ENCODE measurements at places on chromosomes 2 and 18.

- H3K4me3 ChIP-seq = no peak overlapping the region
- H3K4me1 ChIP-seq = no peaks in the 10 kb centered on the region
- no peaks in the 10 kb centered on the region for H3K36me3 ChIP-seq
- H3K27me3 ChIP-seq = no peaks in the 10 kb centered on the region
- DNase-seq = no peak
Observed at GRCh38 chr2:12091201-12091806, 344.9 kb downstream of the LPIN1 start.

GRCh38 chr2:114864901-114865300, 422.5 kb downstream of the DPP10 start:
- no peaks in the 10 kb centered on the region for H3K4me1 ChIP-seq
- no peak for DNase-seq
- H3K4me3 ChIP-seq = no peak overlapping the region
- no peaks in the 10 kb centered on the region for H3K27me3 ChIP-seq
- no peaks in the 10 kb centered on the region for H3K36me3 ChIP-seq

DNA sequence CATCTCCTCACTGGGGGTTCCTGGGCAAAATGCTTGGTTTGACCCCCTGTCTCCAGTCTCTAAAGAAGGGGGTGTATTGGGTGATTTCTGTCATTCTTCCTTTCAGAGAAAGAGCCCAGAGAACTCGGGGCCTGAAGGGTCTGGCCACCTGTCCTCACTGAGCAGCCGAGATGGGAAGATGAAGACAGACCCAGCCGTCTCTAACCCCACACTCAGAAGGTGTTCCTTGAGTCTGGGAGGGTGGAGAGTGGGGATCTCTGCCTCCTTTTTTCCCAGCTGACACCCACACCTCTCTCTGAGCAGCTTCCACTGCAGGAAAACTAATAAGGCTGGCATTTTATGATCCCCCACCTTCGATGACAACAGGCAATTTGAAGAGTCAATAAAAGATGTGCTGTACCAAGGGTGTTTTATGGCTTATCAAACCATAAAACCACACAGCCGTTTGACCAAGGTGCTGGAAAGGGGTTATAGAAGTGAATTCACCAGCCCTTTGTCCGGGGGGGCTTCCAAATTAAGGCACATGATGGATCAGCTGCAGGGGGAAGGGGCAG, 213.8 kb downstream of the SMAD2 start:
- H3K4me3 ChIP-seq = no peak overlapping the region
- H3K27me3 ChIP-seq = no peaks in the 10 kb centered on the region
- no peaks in the 10 kb centered on the region for H3K4me1 ChIP-seq
- H3K36me3 ChIP-seq = no peaks in the 10 kb centered on the region

DNA sequence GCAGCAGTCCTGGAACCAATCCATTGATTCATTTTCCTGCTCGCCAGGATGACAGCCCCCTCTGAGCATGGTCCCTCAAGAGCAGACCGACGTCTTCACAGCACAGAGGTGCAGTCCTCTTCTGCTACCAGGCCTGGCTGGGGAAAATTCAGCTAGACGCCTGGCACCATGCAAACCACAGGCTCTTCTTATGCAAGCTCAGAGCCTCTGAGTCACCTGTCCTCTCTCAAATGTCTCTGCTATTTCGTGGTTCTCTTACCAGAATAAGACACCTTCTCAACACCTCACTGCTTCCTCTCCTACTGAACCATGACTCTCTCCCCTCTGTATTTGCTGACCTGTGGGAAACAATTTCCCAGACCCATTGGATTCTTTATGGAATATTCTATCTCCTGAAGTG, 79.8 kb upstream of the CYRIA start:
- DNase-seq = no peak
- H3K27ac ChIP-seq = no peak overlapping the region
- H3K27me3 ChIP-seq = no peaks in the 10 kb centered on the region
- H3K4me3 ChIP-seq = no peak overlapping the region

- H3K36me3 ChIP-seq = no peaks in the 10 kb centered on the region
- no peaks in the 10 kb centered on the region for H3K4me1 ChIP-seq
- peak; percentile 1 for DNase-seq
- H3K4me3 ChIP-seq = no peak overlapping the region
- H3K27ac ChIP-seq = no peak overlapping the region
- H3K27me3 ChIP-seq = no peaks in the 10 kb centered on the region
Observed at GRCh38 chr2:128455721-128456050, 137.0 kb upstream of the HS6ST1 start.

DNA sequence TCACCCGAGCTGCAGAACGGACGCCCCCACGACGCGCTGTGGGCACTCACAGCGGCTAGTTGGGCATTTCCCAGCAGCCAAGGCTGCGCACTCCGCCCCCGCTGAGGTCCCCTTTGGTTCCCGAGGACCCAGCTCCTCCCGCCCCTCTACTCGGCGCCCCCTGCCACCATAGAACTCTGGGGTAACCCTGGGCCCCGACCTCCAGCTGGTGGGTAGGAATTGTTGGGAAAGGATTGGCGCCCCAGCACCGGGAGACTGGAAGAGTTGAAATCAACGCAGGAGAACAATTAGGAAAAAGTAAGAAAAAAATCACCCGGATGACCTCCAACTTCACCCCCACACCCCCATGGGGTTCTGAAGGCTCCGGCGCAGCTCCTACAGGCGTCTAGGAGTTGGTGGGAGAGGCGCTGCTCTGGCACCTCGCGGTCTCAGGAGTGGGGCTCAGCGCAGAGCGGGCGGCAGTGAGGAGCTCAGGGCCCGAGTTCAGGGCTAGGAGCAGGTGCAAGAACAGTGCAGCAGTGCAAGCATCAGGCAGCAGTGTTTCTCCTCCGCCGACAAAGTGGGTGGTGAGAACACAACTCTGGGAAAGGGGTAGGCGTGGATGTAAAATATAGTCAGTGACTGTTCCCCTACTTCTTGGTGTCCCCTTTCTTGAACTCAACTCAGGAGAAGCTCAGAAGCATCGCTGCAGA, 14.0 kb downstream of the POU3F3 start:
- no peaks in the 10 kb centered on the region for H3K36me3 ChIP-seq
- no peak overlapping the region for H3K4me3 ChIP-seq
- no peak for DNase-seq

DNA sequence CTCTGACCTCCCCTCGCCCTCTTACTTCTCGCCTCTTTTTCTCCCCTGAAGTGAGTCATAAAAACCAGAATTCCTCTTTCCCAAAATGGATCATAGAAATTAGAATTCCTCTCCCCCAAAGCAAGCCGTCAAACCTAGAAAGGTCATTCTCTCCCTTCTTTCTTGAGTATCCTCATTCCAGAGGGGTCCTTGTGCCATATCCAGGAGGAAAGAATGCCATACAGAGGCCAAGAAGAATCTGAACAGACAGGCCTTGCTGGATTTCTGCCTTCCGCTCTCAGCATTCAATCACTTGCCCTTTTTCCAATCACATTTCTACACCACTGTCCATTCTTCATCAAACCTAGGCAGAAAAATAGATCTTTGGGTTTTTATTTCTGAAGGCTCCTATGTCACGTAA, 31.1 kb upstream of the MAPK4 start:
- no peaks in the 10 kb centered on the region for H3K4me1 ChIP-seq
- H3K27me3 ChIP-seq = no peaks in the 10 kb centered on the region
- no peak overlapping the region for H3K27ac ChIP-seq
- H3K4me3 ChIP-seq = no peak overlapping the region

DNA sequence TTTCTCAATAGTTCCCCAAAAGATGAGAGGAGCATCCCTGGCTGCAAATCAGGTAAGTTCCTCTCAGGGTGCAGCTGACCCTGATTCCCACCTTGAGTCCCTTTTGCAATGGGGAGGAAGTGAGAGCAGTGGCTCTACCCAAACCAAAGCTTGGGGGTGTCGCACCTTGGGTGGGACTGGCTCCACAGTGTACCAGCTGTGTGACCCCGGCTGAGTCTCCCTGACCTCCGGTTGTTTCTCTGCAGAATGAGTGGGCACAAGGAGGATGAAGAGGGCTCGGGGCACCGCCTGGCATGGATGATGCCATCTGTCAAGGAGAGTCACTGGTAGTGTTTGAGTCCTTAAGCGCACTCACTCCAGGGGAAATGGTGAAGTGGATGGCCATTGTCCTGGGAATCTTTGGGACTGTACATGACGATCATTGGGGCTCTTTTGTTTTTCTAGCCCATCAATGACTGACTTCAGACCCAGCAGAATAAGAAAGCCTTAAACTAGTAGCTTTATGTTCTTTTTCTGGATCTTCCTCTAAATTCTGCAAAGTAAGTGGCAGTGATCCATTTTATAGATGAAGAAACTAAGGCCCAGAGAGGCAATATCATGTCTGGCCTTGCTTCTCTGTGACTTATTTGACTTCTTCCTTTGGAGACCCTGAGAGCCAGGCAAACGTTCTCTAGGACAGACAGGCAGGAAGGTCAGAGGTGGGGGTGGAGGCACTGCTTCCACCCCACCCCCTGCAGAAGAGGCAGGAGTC, 106.3 kb upstream of the ST3GAL5 start:
- no peak for DNase-seq
- no peaks in the 10 kb centered on the region for H3K27me3 ChIP-seq
- H3K27ac ChIP-seq = no peak overlapping the region
- no peak overlapping the region for H3K4me3 ChIP-seq
- H3K4me1 ChIP-seq = peaks cover 33% of the 10 kb centered on the region
- H3K36me3 ChIP-seq = no peaks in the 10 kb centered on the region

GRCh38 chr18:58344861-58345463, 283.9 kb downstream of the ALPK2 start:
- DNase-seq = no peak
- peaks cover 2% of the 10 kb centered on the region for H3K4me1 ChIP-seq
- H3K27me3 ChIP-seq = no peaks in the 10 kb centered on the region
- no peaks in the 10 kb centered on the region for H3K36me3 ChIP-seq
- H3K4me3 ChIP-seq = no peak overlapping the region

GRCh38 chr2:141633132-141633531, 497.7 kb downstream of the LRP1B start:
- no peaks in the 10 kb centered on the region for H3K4me1 ChIP-seq
- no peaks in the 10 kb centered on the region for H3K36me3 ChIP-seq
- no peak overlapping the region for H3K4me3 ChIP-seq
- no peak for DNase-seq

DNA sequence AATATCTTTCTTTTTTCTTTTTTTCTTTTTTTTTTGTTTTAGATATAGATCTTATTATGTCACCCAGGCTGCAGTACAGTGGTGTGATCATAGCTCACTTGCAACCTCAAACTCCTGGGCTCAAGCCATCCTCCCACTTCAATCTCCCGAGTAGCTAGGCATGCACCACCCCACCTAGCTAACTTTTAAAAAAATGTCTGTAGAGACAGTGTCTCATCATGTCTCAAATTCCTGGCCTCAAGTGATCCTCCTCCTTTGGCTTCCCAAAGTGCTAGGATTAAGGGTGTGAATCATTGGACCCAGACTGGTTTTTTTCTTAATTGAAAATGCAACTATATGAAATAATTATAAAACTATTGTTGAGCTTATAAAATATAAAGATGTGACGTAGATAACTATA, 9.8 kb upstream of the ZCCHC2 start:
- no peak overlapping the region for H3K4me3 ChIP-seq
- H3K36me3 ChIP-seq = no peaks in the 10 kb centered on the region
- H3K4me1 ChIP-seq = no peaks in the 10 kb centered on the region
- DNase-seq = no peak
- H3K27me3 ChIP-seq = no peaks in the 10 kb centered on the region

- H3K27ac ChIP-seq = no peak overlapping the region
- H3K4me3 ChIP-seq = no peak overlapping the region
- H3K36me3 ChIP-seq = no peaks in the 10 kb centered on the region
- no peak for DNase-seq
- H3K4me1 ChIP-seq = no peaks in the 10 kb centered on the region
Observed at GRCh38 chr2:21367421-21367820, 243.7 kb downstream of the TDRD15 start.

GRCh38 chr18:60554967-60555366, 182.4 kb upstream of the MC4R start:
- no peaks in the 10 kb centered on the region for H3K4me1 ChIP-seq
- H3K27ac ChIP-seq = no peak overlapping the region
- H3K4me3 ChIP-seq = no peak overlapping the region
- no peaks in the 10 kb centered on the region for H3K36me3 ChIP-seq
- DNase-seq = no peak

DNA sequence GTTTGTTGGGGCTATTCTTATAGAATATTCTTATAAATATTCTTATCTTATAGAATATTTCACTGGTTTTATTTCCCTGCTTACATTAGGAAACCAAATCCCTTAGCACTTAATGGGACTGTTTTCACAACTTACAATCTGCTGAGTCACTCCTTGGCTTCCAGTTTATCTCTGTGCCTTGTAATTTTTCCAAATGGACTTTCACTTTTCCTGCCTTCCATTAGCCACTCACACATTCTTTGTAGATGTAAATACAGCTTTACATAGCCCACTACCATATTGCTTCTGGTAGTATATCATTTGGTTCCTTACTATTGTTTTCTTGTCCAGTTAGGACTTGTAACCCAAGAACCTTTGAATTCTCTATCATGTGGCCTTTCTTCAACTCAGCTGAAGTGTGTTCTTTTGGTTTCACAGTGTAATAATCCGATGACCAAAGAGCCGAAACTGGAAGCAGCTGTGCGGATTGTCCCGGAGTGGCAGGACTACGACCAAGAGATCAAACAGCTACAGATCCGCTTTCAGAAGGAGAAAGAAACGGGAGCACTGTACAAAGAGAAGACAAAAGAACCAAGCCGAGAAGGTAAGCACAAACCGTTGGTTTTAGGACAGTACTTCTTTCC, 96.1 kb downstream of the UGGT1 start:
- no peaks in the 10 kb centered on the region for H3K36me3 ChIP-seq
- no peak overlapping the region for H3K27ac ChIP-seq
- no peaks in the 10 kb centered on the region for H3K4me1 ChIP-seq

- no peak overlapping the region for H3K27ac ChIP-seq
- no peaks in the 10 kb centered on the region for H3K27me3 ChIP-seq
- H3K4me3 ChIP-seq = no peak overlapping the region
- no peaks in the 10 kb centered on the region for H3K36me3 ChIP-seq
- H3K4me1 ChIP-seq = no peaks in the 10 kb centered on the region
Observed at GRCh38 chr2:61100801-61101200, 35.1 kb downstream of the SANBR start.

- no peaks in the 10 kb centered on the region for H3K27me3 ChIP-seq
- no peaks in the 10 kb centered on the region for H3K36me3 ChIP-seq
- no peak overlapping the region for H3K27ac ChIP-seq
- H3K4me1 ChIP-seq = peaks cover 2% of the 10 kb centered on the region
- H3K4me3 ChIP-seq = no peak overlapping the region
Observed at GRCh38 chr18:35635170-35635569, 53.6 kb downstream of the GALNT1 start.

- H3K4me3 ChIP-seq = no peak overlapping the region
- H3K36me3 ChIP-seq = no peaks in the 10 kb centered on the region
- DNase-seq = no peak
Observed at GRCh38 chr2:208179028-208179609, 10.7 kb downstream of the C2orf80 start.

DNA sequence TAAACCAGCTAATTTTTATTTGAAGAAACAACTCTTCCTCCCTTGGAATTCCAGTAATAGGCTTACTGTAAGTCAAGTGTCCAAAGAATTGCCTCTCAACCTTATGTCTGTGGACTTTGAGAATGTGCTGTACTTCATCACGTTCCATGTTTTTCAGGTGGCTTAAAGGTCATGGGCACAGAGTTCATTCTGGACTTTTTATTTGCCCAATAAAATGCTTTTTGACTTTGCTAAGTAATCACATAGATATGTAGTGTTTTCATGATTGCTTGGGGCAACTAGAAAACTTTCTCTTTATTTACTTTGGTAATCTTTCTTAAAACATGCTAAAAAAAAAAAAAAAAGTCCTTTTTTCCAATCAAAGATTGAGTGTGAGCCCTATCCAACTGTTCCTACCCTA, 10.4 kb upstream of the DNAH7 start:
- H3K27ac ChIP-seq = no peak overlapping the region
- no peak overlapping the region for H3K4me3 ChIP-seq
- H3K4me1 ChIP-seq = no peaks in the 10 kb centered on the region
- no peaks in the 10 kb centered on the region for H3K27me3 ChIP-seq
- DNase-seq = no peak
- H3K36me3 ChIP-seq = no peaks in the 10 kb centered on the region
